ENCODE measurements at places on chromosomes 2 and 18.

- no peak for DNase-seq
These were observed 295.4 kb upstream of the NETO1 start for GRCh38 chr18:73163236-73163635.

GRCh38 chr2:170986566-170987258 is 57.7 kb downstream of the GORASP2 start:
- no peak for DNase-seq

DNA sequence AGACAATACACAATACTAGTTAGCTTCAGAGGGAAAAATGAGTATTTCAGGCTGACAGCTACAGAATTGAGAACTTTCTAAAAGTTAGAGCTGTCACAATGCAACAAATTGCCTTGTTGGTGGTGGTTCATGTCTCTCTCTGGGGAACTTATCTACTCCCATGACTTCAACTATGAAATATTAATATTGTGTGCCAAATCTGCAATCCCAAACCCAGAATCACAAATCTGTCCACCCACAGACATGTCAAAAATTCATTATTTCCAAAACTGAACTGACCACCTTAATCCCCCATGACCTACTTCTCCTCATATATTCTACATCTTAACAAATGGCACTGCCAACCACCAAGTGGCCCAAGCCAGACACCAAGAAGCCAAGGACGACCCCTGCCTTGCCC is 143.5 kb downstream of the TCF4 start:
- DNase-seq, result no peak

- DNase-seq, result peak; percentile 49
These were observed 34.2 kb upstream of the EN1 start for GRCh38 chr2:118881490-118882129.

GRCh38 chr2:220512419-220512818 is 885.0 kb downstream of the SLC4A3 start:
- DNase-seq, result no peak

DNA sequence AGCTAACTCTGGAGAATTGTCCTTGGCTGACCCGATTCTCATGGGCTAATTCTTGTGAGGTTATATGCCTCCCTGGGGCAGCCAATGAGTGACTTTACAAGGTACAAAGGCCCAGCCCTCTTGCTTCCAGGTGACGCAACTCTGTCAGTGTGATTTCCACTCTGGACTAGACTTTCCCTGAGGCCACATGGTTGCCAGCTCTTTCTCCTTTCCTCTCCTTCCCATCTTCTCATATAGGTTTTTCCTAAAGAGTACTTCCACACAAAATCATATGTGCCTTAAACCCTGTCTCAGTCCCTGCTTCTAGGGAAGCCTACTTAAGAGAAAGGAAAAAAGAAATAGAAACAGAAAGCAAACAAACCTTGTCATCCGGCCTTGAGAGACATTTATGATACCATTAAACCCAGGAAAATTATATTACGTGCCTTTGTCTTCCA is 226.2 kb upstream of the ZSWIM2 start:
- no peak for DNase-seq

DNA sequence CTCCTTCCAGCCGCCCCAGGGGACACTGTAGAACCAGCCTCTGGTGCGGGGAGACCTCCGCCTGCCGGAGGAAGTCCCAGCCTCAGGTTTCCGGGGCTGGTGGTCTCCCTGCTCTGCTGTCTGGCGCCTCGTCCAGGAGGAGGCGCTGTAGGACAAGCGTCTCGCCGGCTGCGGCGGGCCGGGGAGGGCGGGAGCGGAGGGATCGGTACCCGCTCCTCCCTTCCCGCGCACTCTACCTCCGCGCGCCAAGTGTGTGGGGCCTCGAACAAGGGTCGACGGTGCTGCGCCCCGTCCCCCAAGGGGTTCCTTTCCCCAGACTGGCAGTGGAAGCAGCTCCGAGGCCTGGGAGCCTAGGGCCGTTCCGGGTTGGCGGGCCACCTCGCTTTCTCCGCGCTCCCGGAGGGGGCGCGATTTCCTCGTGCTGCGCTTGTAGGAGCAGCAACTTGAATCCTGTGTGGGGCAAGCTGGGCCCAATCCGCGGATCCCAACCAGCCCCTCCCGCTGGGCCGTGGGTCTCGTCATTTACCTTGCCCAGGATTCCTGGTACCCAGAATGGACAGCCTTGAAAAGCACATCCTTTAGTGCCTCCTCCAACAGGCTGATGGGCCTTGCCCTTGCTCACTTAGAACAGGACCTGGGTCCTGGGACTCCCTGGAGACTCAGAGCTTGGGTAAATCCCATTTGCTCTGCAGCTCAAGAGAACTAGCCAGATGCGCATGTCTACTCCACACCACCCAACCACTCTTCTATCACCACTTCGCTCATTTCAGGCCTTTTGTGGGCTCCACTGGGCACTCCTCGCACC is 10.6 kb upstream of the HOXD4 start:
- DNase-seq, result peak; percentile 72

DNA sequence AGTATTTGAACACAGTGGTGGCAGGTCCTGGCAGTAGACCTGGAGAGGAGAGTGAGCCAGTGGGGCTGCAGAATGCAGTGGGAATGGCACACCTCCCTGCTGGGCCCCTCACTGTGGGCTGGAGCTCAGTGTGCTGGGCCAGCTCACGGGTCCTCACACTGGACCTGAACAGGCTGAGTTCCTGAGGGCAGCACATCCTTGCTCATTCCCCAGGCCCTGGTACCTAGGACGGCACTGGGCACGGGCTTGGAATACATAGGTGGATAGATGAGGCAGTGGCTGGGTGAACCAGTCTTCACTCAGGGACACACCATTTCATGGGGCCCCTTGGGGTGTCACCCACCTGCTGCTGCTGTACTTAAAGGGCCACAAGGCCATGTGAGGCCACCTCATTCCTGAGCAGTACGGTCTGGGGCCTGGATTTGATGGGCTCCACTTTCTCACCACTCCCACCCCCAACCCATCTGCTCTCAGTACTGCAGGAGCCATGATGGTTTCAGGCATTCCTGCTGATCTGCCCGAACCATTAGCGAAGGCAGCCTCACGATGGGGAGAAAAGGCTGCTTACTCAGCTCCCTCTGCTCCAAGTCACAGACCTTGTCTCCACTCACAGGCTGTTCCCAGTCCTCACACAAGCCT is 4.2 kb downstream of the TMEM177 start:
- no peak for DNase-seq

- no peak for DNase-seq
These were observed 48.7 kb downstream of the DTNB start for GRCh38 chr2:25624635-25625034.

DNA sequence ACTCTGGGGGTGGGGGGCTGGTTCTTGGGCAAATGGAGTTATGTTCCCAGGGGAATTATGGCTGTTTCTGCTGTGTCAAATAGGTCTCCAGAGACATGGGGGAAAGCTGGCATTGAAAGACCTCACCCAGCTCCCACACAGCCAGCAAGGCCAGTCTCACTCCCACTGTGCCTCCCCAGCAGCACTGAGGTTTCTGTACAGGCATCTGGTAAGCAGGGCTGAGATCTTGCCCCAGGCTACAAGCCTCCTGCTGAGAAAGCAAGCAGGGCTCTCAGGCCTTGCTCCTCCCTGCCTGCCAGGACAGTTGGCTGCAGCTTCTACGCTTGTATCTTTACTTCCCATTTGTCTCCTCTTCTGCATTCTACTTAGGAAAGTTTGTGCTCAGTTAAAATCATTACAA is 50.5 kb upstream of the FHOD3 start:
- DNase-seq, result no peak

- no peak for DNase-seq
These were observed 220.2 kb upstream of the APCDD1 start for GRCh38 chr18:10234281-10234680.

- DNase-seq, result no peak
These were observed 167.6 kb downstream of the DCDC2C start for GRCh38 chr2:3871002-3871401.
